ENCODE measurements at places on chromosomes 1 and 21.

DNA sequence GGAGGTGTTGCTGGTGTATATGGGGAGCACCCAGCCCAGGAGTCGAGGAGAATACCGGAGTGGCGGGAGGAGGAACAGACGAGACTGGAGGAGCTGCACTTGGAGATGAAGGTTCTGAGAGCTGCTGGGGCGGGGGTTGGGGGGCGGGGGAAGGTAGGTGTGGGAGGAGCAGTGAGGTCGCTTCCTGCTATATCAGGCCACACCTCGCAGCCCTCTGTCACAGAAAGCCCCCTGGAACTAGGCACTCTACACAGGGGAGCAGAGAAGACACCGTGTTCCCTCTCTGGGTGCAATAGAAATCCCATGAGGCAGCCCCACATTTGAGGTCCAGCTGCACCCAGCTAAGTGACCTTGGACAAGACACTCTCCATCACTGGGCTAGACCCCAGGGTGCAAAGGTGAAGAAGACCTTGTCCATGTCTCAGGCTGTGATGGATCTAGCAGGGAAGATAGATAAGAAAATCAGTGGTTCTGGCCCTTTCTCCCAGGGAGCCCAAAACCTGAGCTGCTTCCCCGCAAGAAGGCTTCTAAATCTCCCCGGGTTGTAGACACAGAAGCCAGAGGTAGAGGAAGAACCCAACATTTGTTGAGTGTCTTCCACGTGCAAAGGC is 155.8 kb upstream of the EDN2 start:
- DNase-seq, result no peak

DNA sequence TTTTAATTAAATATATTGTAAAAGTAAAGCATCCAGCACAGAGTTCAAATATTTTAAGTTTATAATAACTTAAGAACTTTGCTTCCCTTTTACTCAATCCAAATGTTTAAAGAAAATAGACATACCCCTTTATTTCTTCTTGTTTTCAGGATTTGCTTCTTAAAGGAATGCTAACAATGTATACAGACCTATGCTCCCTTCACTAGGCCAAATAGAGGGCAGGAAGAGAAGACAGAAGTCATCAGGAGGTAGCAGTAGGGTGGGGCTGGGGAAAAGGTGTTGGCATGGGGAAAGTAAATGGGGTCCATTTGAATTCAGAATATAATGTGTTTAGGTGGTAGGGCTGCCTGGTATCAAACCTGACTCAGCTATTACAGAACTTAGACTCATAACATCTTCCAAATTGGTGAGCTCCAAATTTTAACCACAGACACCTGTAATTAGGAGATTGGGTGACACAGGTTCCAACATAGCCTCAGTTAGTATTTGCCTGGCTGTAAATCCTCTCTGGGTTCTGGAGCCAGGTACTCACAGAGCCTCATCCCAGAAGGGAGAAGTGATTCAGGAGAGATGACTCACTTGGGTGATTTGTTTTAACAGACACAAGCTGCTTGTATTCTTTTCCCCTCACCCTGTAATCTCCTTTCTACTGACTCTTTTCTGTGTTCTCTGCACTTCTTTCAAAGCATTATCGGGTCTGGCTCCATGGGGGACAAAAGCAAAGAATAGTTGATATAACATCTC is 60.1 kb upstream of the DUSP10 start:
- DNase-seq, result peak; percentile 48

DNA sequence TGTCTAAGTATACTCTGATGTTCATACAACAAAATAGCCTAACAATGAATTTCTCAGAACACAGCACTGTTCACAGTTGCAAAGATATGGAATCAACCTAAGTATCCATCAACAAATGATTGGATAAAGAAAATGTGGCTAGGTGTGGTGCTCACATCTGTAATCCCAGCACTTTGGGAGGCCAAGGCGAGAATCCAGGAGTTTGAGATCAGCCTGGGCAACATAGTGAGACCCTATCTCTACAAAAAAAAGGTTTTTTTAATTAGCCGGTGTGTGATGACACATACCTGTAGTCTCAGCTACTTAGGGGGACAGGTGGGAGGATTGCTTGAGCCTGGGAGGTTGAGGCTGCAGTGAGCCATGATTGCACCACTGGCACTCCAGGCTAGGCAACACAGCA is 10.7 kb downstream of the IFNAR2 start:
- no peak for DNase-seq

- DNase-seq, result no peak
Measured at GRCh38 chr1:204809488-204809887, 61.2 kb upstream of the NFASC start.

DNA sequence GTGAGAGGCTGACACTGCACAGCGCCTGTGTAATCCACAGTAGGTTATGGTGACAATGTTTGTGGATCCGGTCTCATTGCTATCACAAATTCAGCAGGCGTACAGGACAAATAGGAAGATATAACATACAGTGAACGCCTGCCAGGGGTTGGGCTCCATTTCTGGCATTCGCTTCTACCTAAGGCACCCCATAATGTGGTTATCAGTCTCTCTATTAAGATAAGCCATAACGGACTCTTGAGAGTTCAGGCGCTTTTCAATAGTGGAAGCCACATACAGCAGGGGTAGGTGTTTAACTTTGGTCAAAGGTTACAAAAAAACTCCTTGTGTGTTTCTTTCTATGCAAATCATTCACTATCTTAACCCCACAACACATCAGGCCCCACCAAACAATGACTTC is 72.8 kb downstream of the SIPA1L2 start:
- DNase-seq, result no peak

- no peak for DNase-seq
Measured at GRCh38 chr1:31412205-31412604, 808 bp upstream of the SERINC2 start.

- DNase-seq, result no peak
Measured at GRCh38 chr1:21254335-21254951, 35.8 kb downstream of the ECE1 start.

DNA sequence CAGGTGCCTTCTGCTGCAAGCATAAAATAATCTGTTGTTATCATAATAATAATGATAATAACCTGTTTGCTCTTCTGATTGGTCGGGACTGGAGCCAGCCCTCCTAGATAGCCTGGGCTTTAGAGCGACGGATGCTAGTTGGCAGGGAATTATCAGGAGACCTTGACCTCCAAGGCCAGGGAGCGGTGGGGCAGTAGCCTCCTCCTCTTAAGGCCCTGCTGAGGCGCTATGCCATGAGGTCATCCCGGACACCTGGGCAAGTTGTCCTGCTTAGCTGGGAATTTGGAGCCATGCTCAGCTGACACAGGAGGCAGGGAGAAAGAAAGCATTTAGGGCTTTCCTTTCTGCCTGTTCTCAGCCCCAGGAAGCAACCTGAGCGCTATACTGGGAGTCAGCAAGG is 15.6 kb downstream of the C1orf115 start:
- DNase-seq, result no peak

DNA sequence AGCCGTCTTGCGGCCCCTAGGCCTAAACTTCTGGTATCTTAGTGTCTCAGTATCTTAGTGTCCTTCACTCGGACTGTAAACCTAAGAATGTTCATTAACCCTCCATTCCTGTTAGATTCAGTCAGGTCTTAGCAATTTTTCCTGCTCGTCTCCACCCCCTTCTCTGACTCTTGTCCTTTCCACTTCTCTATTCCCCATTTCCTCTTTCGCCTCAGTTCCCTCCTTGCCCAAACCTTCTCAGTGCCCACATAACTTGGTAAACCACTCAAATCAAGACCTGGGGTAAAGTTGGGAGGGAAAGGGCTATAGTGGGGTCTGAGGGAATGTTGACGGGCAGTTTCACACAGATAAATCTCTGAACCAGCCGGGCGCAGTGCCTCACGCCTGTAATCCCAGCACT is 726 bp upstream of the FCER1G start:
- DNase-seq, result no peak

DNA sequence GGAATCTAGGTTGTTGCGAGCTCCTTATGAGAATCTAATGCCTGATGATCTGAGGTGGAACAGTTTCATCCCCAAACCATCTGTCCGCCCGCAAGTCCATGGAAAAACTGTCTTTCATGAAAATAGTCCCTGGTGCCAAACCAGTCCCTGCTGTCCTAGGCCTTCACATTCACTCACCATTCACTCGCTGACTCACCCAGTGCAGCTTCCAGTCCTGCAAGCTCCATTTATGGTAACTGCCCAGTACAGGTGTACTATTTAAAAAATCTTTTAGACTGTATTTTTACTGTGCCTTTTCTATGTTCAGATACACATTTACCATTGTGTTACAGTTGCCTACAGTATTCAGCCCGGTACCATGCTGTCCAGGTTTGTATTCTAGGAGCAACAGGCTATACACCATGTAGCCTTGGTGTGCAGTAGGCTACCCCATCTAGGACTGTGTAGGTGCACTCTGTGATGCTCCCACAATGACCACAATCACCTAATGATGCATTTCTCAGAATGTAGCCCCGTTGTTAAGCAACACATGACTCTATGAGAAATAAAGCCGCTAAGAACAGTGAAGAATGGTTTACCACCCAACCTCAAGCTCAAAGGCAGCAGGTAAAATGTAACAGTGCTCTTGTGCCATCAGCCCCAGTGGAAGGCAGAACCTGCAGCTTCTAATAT is 2.4 kb downstream of the ECHDC2 start:
- DNase-seq, result no peak

DNA sequence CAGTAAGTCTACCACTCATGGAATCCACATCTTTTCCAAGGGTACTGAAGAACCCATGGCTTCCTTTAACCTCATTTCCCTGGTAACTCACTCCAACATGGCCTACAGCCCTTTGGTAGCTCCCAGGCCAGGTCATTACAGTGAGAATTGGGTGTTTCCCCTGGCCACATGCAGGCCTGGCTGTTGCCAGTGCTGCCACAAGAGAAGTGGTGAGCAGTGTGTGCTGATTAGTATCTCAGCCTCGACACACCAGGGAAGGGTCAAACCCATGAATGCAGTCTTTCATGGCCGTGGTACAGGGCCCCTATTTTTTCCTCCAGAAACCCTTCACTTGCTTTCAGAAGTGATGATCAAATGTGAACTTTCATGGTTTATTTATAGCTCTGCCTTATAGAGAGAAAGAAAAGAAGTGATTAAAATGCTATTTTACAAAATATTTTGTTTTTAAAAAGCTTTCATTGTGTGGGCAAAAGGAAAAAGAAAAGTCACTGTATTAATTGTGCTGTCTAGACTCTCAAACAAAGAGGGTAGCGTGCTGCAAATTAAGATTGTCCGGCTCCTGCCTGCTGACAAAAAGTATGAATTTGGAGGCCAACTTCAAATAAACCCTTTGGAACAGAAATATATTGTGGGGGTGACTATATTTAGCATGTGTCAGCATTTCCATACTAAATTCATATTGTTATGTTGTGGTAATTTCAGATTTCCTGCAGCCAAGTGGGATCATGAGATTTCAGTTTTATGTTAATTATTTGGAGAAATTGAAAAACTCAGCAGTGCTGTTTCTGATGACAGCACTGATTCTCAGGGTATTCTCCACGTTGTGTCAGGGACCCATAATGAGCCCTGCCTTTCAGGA is 62.0 kb upstream of the HOOK1 start:
- no peak for DNase-seq

DNA sequence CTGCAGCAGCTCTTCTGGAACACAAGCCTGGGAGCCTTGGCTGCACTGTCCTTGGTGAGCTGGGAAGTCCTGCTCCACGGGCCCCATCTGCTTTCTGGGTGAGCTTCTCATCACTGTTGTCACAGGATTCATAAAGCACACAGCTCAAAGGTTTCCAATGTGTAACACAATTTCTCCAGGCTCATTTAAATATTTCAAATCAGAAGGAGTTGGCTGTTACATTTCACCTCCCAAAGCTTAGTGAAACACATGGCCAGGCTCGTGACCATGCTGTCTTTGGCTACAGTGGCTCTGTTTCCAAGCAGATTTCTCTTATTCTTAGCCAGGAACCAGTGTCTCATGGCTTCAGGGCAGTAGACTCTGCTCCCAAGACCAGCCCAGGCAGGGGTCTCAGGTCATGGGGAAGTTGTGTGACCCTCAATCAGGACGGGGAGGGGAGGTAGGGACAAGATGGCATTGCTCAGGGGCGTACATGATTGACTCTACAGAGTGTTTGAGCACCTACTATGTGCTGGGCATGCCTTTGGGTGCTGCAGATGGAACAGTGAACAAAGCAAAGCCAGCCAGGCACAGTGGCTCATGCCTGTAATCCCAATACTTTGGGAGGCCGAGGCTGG is 353.0 kb downstream of the NPHP4 start:
- DNase-seq, result no peak

GRCh38 chr1:172616195-172616594 is 42.7 kb upstream of the FASLG start:
- no peak for DNase-seq

- no peak for DNase-seq
Measured at GRCh38 chr1:116540088-116540487, 30.7 kb downstream of the CD58 start.

Data from fibroblast of skin of scalp (primary cell).